Activated CD8-positive, alpha-beta T cell treated with anti-CD3 and anti-CD28 coated beads, Interleukin-2, amount 10 ng/mL, durations not matched to agents 7 days and 5 days (primary cell): ENCODE measurements at places on chromosomes 6 and 20.

DNA sequence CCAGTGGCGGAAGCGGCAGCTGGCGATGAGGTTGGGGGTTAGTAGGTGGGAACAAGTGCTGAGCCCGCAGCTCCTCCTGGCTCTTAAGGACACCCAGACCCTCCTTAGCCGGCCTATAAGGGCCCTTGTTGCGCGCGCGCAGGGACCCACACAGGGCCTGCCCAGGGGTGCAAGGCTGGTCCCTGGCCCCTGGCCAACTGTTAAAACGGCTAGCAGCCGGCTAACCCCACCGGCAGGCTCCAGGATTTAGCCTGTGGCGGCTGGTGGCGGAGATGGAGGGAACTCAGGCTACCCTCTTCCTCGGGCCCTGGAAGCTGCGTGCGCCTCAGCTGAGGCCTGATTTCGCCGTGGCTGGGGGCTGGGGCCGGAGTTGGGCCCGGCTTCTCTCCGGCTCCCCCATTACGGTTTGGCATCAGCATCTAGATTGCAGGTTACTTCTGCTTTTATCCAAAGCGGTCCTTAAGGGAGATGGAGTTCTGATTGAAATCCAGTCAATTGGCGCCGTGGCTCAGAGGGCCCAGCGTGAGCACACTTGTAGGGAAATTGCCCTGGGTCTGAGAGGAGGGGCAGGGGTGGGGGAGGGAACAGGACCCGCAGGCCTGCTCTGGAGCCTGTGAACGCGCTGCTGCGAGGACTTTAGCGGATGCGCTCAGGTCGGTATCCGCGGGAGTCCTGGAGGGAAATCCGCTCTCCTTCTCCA lies 36.9 kb upstream of the CCDC167 start:
- no peak for DNase-seq

DNA sequence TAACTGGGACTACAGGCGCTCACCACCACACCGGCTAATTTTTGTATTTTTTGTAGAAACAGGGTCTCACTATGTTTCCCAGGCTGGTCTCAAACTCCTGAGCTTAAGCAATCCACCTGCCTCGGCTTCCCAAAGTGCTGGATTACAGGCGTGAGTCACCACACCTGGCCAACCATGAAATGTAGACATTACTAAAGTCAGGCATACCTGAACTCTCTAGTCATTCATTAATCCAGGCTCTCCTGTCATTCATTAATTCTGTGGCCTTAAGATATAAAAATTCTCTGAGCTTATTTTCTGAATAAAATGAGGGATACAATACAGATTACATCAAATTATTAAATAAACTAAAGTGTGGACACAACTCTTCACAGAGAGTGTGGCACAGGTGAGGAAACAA lies 159.7 kb downstream of the GMDS start:
- DNase-seq: no peak

DNA sequence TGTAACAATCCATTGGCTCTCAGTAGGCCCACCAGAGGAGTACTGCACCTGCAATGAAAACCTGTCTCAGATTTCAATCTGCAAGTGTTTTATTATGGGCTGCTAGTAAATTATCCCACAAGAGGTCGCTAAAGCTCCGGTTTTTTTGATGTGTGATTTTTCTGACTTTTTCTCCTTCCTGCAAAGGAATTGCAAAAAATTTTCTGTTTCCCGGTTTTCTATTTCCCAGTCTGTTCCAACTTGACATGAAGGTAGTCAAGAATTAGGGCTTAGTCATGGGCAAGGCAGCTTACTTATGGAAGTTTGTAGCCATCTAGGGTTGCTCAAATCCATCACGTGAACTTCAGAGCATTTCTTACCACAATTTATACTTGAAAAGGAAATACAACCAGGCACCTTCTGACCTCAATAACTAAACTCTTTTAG lies 38.5 kb upstream of the AHI1 start:
- DNase-seq: peak; percentile 48

DNA sequence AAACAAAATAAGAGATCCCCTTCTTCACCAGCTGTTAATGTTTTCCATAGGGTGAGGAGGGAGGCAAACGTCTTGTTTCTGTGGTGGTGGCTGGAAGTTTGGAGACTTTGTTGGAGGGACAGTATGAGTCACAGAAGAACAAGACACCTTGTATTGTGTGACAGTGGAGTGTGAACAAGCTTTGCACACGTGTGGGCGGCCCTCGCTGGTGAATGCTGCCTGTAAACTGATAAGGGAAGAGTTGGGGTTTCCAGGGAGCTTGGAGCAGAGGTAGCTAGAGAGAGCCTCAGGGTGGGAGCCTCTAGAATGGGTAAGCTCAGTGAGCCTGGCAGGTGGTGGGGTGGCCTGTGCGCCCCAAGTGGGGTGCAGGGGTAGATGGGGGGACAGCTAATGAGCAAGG lies 78.3 kb downstream of the ZDHHC14 start:
- DNase-seq: no peak
